ENCODE measurements at places on chromosomes 1 and 21.

DNA sequence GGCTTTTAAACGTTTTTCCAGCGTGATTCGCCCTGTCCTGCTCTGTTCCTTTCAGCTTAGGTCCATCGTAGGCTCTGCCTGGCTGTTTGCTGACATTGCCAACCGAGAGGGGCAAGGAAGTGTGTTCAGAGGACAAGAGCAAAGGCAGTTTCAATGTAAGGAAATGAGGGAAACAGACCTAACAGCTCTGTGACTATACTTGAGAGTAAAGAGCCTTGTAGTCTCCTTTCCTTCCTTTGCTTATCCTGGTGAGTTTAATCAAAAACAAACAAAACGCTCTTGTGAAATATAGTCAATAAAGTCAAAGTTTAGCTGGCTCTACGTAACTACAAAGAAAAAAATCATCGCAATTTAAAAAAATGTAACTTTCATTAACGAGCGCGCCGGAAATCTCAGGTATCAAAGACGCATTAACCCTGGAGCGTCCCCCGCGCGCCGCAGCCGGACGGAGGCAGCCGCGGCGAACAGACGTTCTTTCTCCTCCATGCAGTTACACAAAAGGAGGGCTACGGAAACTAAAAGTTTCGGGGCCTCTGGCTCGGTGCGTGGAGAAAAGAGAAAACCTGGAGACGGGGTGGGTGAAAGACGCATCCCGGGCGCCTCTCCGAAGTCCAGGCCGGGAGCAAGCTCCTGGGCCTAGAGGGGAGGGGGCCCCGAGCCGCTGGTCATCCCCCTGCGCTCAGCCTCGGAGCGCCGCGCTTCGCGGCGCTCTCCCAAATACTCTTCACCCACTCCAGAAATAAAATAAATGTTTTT is 617 bp upstream of the ADGRL2 start:
- peak; percentile 70 for DNase-seq

GRCh38 chr1:229253151-229253974 is 17.5 kb upstream of the RAB4A start:
- DNase-seq: no peak

DNA sequence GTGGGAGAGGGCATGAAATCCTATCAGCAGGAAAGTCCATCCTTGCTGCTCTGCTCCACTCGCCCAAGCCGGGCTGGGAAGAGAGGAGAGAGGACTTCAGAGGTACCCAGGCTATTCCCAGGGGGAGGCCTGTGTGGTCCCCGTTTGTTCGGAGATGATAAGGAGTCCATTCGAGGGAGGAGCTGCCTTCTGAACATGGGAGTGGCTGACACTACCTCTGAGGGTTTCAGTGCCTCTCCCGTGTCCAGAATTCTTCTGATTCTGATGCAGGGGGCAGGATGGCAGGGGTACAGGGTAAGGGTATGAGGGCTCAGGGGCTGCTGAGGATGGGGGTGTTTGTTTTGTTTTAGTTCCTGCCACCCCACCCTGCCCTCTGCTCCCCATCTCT is 40.4 kb downstream of the BACE2 start:
- DNase-seq: no peak

GRCh38 chr1:58874757-58875755 is 91.2 kb upstream of the JUN start:
- DNase-seq: peak; percentile 88

DNA sequence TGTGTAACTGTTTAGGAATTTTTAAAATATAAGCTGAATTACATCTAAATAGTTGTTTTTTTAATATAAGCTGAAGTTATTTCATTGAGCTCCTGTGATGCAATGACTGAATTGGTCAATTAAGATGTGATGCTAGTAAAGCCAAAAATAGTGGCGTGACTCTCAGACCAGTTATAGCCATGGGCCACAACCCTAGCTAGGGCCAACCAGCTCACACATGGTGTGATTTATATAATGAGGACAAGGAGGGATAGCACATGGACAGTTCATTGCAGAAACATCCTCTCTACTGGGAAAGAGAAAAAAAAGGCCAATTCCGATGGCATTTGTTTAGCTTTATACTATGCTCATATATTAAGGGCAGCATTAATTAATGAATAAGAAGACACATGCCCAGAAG is 119.3 kb upstream of the PROX1 start:
- no peak for DNase-seq

- DNase-seq: no peak
Observed at GRCh38 chr1:89706700-89707012, 73.7 kb downstream of the LRRC8C start.

- DNase-seq: no peak
Observed at GRCh38 chr1:166905900-166906299, 29.8 kb upstream of the TADA1 start.

- DNase-seq: no peak
Observed at GRCh38 chr1:42214447-42214871, 49.9 kb upstream of the GUCA2A start.

DNA sequence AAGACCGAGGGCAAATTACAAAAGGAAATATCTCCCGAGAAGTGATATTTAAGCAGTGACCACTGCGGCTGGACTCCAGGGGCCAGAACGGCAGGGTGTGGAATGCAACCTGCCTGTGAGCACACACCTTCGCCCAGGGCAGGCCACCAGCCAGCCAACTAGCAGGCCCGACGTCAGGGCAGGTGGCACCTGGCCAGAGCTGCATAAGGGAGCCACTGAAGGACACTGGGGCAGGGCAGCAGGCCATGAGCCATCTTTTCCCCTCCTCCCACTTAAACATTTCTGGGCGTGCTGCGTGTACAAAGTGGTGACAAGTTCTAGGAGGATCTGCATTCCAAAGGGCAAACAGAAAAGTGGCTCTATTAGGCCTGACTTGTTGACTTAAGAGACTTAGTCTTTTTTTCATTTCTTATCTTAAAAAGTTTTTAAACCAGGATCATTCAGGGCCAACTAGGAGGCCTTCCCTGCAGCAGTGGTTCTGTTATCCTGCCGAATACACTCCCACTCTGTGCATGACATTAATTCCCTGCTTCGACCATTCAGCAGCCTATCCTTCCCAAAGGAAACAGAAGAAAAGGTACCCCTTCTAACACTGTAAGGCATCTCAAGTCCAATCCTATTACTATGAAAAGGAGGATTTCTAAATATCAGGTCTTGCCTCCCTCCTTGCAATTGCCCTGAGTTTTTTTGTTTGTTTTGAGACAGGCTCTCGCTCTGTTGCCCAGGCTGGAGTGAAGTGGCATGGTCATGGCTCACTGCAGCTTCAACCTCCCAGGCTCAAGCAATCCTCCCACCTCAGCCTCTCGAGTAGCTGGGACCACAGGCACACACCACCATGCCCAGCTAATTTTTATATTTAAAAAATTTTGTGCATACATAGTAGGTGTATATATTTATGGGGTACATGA is 96.3 kb downstream of the BCAR3 start:
- DNase-seq: no peak

DNA sequence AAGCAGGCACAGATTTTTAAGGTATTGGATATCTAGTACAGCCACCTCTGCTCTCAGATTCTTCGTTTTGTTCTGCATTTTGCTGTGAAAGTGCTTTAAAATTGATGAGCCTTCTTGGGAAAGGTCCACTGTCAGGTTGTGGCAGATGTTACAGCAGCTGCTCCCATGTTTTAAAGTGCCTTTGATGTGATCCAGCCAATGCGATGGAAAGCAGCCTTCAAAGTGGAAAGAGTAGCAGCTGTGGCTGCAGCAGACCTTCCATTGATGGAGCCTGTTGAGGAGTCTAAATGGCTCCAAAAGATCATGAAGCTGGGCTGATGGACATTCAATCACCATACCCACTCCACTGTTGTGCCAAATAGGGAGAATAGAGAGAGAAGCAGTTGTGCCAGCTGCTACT is 816.9 kb downstream of the PLA2G4A start:
- no peak for DNase-seq

DNA sequence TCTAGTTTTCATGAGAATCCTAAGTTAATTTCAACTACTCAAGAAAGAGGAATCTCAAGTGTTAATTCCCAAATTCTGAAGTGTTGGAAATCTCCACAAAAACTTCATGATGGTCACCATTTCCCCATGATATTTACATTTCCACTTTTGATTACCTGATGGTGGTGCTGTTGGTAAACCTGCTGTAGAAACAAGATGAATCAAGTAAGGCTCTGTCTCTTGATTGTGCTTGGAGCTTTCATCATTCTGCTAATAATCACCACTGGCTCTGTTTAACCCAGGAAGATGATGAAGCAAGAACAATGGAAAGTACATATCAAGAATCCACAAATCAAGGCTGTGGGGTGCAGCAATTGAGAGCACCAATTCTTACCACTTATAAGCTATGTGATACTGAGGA is 77.8 kb downstream of the C4BPA start:
- no peak for DNase-seq

DNA sequence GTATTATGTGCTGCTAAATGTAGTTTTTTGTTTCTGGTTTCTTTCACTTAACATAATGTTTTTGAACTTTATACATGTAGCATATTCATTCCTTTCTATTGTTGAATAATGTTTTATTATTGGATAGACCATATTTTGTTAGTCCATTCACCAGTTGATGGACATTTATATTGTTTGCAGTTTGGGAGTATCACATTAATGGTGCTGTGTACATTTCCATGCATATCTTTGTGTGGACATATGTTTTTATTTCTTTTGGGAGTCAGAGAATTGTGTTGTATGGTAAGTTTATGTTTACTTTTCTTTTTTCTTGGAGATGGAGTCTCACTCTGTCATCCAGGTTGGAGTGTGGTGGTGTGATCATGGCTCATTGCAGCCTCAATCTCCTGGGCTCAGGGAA is 134.6 kb downstream of the MAST2 start:
- DNase-seq: no peak

DNA sequence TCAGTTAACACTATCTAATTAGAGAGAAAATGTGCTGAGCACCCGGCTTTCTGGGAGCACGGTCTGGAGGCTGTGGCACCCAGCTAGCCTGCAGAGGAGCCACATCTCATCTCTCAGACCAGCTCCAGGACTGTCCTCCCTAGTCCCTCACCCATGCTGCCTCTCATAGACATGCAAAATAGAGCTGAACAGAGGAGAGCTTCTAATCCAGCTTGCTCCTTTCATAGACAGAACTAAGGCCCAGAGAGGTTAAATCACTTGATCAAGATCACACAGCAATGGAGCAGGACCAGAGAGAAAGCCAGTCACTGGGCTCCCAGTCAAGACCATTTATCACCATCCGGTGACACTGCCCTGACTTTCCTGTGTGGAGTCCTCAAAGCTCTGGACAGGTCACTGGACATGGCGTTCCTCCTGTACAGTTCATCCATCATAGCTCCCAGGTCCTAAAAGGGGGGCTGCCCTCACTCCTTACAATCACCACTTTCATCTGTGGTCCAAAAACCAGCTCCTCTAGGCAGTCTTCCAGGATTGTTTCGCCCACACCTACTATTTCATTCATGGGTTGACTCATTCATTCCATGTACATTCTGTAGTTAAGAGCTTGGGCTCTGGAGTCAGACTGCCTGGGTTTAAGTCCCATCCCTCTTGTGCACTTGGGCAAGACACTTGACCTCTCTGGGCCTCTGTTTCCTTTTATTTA is 8.8 kb upstream of the CAMK2N1 start:
- DNase-seq: no peak

GRCh38 chr1:19262047-19262446 is 10.4 kb downstream of the MRTO4 start:
- no peak for DNase-seq

DNA sequence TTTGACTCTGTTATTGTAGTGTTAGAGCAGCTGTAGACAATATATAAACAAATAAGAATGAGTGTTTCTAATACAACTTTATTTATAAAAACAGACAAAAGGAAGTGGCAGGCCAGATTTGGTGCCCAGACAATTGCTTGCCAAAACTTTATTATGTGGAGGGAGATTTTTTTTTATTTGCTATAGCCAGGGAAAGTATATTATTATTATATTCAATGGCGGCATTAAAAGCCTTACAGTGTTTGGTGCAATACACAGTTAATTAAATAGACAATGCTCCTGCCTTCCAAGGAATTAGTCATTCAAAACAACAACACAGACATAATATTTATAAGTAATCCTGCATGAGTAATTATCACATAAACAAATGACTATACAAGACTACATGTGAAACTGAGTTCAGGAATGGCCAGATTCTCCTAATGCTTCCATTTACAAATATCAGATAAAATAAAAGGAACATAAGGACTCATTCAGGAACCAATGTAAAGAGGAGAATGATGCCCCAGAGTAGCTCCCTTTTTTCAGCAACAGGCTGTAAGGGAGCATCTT is 10.6 kb upstream of the RC3H1 start:
- DNase-seq: no peak

- no peak for DNase-seq
Observed at GRCh38 chr1:27113861-27114260, 41.1 kb downstream of the SLC9A1 start.

GRCh38 chr1:52234708-52235107 is 92.8 kb downstream of the ZFYVE9 start:
- no peak for DNase-seq

DNA sequence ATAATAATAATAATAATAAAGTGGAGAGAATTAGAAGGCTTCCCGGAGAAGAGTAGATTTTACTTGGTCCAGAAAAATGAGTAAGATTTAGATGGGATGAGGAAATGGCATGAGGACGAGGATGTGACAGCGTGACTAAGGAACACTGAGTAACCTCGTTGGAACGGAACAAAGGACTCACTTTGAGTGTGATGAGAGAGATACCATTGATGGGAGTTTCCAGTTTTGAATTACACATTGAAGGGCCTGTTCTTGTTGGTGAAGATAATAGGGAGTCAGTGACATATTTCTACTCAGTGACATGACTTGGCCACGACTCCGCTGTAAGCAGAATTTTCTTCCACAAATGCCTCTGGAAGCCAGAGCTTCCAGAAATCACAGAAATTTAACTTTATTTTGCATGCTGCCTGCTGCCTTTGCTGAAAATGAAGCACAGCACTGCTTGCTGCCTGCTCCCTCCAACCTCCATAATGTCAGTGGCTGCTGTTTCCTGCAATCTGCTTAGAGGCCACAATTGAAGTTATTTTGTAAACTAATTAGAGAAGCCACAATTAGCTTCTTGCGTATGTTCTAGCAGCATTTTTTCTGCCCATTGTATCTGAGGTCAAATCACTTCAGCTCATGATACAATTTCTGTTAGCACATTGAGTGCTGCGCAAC is 33.7 kb upstream of the FBXO28 start:
- no peak for DNase-seq

GRCh38 chr1:197448121-197448779 is 180.2 kb downstream of the CRB1 start:
- DNase-seq: no peak

DNA sequence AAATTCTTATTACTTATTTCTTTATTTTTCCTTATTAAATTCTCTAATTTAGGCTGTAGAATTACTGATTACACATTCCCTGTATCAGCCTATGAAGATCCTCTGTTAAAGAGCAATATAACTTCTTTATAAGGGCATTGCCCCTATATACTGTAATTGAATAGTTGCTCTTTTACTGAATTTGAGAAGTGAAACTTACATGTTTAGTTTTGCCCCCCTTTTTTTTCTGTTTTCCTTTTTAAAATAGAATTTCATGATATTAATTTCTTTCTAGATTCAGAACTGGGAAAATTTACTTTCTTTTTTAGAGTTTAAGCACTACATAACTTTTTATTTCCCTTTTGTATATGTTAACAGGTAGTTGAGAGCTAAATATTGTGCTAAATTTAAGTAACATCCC is 29.5 kb upstream of the PGM1 start:
- DNase-seq: no peak

- no peak for DNase-seq
Observed at GRCh38 chr1:201172999-201173610, 17.5 kb upstream of the IGFN1 start.

- DNase-seq: no peak
Observed at GRCh38 chr21:42030311-42030710, 20.2 kb upstream of the ZBTB21 start.

GRCh38 chr1:183279835-183280234 is 93.8 kb downstream of the LAMC2 start:
- no peak for DNase-seq

Measured in NCI-H1105 (cell line).